ENCODE measurements at places on chromosomes 16 and 17.

GRCh38 chr17:73422121-73422520 is 110.3 kb upstream of the CDC42EP4 start:
- DNase-seq, result no peak

- DNase-seq, result no peak
These were observed 169.4 kb downstream of the ABCA8 start for GRCh38 chr17:68785565-68786486.

DNA sequence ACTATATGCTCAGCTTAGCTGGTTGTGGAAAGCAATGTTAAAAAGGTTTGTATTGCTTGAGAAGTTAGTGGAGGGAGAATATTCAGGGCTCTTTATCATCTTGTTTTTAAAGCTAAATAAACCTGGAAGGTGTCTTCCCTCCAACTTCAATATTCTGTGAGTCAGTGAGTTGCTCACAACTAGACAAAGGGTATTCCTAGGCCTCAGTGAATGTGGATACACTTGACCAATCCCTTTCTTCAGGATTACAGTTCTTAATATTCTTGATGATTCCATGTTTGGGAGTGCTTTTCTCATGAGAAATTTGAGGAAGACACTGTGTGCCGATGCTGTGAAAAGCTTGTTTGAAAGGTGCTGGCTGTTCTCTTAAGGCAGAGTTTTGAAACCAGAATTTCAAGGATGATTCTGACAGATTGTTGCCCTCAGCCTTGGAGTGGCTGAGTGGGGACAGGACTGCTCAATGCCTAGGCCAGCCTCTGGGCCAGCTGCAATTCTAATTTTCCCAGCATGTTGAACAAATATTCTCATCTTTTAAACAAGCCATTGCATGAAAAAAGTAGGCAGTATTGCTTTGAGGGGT is 30.1 kb downstream of the MAP2K4 start:
- DNase-seq, result no peak

- no peak for DNase-seq
These were observed 52.3 kb upstream of the LGALS9 start for GRCh38 chr17:27578718-27579085.

- no peak for DNase-seq
These were observed 298.8 kb upstream of the MAF start for GRCh38 chr16:79899316-79899715.

GRCh38 chr17:51508048-51508447 is 247.7 kb downstream of the UTP18 start:
- DNase-seq, result peak; percentile 15

DNA sequence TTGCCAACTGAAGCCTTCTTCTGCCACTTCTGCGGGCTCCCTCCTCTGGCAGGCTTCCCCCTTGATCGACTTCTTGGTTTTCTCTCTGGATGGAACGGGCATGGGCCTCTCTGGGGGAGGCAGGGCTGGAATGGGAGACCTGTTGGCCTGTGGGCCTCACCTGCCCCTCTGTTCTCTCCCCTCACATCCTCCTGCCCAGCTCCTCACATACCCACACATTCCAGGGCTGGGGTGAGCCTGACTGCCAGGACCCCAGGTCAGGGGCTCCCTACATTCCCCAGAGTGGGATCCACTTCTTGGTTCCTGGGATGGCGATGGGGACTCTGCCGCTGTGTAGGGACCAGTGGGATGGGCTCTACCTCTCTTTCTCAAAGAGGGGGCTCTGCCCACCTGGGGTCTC is 6.5 kb upstream of the LASP1NB start:
- no peak for DNase-seq

DNA sequence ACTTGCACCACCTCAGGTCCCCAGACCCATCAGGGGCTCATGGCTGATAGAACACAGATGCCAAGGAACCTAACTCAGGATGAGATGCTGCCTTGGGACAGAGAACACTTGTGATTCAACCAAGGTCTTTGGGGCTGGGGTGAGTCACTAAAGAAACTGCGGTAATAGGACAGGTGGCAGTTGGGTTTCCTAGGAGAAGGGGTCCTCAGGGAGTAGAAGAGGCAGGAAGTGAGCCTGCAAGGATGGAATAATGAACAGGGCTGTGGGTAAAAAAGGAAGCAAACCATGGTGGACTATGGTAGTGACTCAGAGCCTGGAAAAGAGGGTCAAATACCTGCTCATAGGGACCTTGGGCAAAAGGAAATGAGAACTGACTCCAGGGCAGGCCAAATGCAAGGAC is 6.5 kb upstream of the PNPO start:
- no peak for DNase-seq

GRCh38 chr17:40564883-40565768 is at the start of gene CCR7:
Gene CCR7, minus strand, starts transcription at chr17:40565472. Its CDS starts 63 bp downstream, at chr17:40565409.
- no peak for DNase-seq

DNA sequence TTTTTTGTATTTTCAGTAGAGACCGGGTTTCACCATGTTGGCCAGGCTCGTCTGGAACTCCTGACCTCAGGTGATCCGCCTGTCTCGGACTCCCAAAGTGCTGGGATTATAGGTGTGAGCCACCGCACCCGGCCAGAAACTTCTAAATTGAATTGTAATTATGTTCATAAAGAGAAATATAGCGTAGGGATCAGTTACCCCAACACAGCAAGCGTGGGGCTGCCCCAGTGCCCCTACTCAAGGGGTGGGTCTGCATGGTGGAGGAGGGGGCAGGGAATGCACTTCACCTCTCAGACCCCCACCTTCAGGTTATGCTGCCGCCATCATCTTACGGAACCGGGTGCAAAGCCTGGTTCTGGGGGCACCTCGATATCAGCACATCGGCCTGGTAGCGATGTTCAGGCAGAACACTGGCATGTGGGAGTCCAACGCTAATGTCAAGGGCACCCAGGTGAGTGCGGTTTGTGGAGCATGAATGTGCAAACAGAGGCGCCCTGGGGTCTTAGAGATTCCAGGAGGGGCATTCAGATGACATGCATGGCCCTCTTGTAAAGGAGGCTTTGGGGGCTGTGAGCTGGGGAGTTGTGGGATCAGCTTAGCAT is 18.0 kb downstream of the ITGAM start:
- no peak for DNase-seq

- DNase-seq, result no peak
These were observed 31.9 kb upstream of the ANKFN1 start for GRCh38 chr17:56121191-56122051.

- DNase-seq, result peak; percentile 40
These were observed at the start of gene RIPOR1 for GRCh38 chr16:67528222-67528869. Gene RIPOR1, plus strand, starts transcription at chr16:67528829. Its CDS starts 9,618 bp downstream, at chr16:67538447.

DNA sequence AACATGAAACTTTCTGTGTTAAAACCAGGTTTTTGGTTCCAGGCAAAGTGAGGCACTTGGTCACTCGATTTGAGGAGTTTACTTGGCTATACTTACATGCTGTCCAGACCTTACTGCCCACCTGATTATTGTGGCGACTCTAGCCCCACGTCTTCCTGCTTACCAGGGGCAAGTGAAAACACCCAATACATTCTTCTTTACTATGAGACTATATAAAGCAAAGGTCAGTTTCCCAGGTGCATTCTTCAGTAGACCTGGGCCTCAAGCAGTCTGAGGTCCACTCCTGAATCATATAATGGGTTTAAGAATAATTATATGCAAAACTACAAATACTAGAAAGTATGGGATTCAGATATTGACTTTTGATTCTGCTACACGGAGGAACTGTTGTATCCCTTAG is 86.2 kb downstream of the EFCAB5 start:
- DNase-seq, result no peak

- no peak for DNase-seq
These were observed 741 bp downstream of the CYB5B start for GRCh38 chr16:69424935-69425784.

Measured in NCI-H2081 (cell line).